ENCODE measurements at places on chromosomes 11 and 22. TPM values are rescaled to one million over a fixed set of nuclear protein-coding genes. Genes with fewer than 3 reads are reported as not detected.

DNA sequence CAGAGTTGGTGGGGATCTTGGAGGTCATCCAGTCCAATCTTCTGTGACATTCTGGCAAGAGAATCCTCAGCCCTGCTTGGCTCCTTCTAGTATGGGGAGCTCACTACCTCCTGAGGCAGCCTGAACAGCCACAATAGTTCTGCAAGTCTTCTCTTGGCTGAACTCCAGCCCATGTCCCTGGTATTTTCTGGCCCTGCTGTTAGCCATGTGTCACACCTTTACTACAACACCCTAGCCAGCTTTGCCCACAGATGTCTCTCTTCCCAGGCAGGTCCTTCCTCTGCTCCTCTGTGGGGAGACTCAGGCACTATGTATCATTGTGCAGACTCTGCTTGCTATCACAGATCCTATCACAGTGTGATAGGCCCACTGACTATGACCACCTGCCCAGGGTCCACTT lies 297.7 kb downstream of the CTTN start:
- no peak for DNase-seq

DNA sequence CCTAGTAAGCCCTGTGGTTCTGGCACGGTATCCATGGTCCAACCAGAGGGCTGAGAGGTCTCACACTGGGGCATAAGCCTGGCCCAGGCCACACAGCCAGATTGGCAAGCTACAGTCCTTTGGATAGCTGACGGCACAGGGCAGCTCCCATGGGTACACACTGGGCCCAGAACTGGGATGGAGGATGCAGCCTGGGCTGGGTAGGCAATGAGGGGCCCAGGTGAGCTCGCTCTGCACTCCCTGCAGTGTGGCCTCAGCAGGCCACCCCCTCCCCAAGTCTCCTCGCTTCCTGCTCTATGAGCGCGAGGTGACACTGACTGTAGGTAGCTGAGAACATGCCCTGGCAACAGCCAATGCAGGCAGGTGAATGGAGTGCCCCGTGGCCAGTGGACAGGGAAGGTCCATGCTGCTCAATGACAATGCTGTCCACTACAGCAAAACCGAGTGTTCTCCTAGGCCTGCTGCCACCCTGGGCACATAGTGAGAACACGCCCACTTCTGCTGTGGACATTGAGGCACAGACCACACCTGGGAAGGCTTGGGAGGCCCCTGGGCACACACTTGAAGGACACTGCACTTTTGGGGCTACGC lies 3.8 kb downstream of the ARVCF start:
- DNase-seq: no peak

GRCh38 chr11:22304337-22304961 lies 33.7 kb upstream of the SLC17A6 start:
- peak; percentile 32 for DNase-seq

DNA sequence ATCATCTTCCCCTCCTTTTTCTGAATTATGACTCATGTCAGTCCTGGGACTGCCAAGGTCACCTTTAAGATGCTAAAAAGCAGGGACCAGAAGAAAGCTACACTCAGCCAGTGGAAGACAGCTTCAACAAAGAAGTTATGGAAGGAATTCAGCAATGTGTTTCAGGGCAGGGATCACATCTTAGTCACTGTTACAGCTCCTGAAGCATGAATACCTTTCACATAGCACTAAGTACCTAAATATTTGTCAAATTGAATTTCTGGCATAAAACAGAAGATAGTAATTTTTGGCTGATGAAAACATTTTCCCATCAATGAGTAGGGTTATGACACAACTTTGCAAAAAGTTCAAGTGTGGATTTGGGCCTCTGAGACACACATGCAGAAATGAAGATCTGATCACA lies 5.2 kb downstream of the DDB1 start:
- DNase-seq: no peak

DNA sequence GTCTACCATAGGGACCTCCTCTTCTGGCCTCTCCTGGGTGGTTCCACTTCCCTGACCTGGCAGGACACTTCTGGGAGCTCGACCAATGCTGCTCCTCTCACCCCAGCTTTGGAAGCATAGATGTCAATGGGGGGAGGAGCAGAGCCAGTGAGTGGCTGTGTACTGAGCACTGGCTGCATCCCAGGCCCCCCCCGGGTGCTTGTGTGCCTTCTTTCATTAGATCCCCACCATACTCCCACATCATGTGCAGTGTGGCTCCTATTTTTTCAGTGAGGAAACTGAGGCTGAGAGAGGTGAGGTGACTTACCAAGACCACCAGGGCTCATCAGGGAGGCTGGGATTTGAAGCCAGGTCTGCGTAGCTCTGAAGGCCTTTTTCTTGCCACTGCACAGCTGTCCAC lies 44.3 kb downstream of the LRRC32 start:
- DNase-seq: no peak

GRCh38 chr11:130037058-130037457 lies 32.6 kb upstream of the APLP2 start:
- no peak for DNase-seq

DNA sequence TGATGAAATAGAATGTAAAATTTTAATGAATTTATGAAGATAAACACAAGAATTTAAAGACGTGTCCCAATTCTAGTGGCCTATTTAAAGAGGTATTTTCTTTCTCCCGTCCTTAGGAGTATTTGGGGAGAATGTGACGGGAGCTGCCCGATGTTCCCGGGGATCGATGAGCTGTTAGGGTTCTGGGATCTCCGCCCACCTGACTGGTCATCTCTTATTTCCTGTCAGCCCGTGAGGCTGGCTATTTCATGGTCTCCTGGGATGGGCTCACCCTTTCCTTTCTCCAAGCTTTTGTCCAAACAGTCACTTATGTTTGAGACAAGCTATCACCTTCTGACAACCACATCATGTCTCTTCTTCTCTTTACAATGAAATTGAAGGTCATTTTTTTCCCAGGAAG lies 16.9 kb upstream of the CLMP start:
- peak; percentile 38 for DNase-seq

- DNase-seq: no peak
Measured at GRCh38 chr11:74248469-74248868, 63.0 kb downstream of the P4HA3 start.

DNA sequence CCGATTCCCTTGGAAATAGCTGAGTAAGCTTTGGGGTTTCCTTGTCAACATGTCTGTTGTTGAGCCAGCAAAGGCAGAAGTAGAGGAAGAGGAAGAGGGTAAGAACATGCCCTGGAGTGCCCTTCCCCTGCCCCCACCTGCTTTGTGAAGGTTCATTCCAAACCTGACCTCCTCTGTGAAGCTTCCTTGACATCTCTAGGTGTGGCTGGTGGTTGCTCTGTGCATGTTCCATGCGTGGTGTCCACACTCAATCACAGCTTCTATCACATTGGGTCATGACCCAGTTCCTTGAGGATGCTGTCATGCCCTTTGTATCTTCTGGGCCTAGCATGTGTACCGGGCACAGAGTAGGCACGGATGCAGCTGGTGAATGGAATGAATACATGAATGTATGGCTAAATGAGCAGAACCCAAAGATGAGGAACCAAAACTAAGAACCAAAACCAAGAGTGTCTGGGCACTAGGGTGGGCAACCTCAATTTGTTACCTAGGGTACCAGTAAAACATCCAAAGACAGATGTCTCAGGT lies 23.7 kb upstream of the FXYD6 start:
- no peak for DNase-seq

DNA sequence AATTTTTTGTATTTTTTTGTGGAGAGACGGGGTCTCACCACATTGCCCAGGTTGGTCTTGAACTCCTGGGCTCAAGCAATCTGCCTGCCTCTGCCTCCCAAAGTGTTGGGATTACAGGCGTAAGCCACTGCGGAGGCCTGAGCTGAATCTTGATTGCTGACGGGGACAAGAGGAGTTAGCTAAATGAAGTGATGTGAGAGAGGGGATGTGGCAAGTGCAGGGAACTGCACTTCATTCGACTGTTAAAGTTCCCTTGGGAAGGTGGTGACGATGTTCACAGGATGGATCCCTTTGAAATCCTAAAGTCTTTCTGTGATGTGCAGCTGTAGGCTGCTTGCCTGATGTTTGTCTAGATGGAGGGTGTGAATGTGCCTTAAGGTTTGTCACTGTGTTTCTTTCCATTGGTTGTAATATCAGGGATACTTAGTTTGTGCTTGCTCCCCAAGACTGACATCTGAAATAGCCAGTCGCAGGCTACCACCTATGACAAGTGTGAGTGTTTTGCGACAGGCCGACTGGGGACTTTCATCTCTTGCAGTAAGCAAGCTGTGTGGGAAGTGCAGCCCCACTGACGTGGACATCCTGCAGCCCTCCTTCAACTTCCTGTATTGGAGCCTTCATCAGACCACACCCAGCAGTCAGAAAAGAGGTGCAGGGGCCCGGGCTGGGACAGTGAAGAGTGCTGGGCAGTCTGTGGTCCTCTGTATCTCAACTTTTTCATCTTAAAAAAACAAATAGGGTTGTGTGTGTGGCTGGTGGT lies 19.6 kb upstream of the CCDC134 start:
- DNase-seq: no peak

GRCh38 chr11:77656362-77656761 lies 18.8 kb upstream of the CLNS1A start:
- DNase-seq: peak; percentile 8

- DNase-seq: no peak
Measured at GRCh38 chr11:109512680-109513079, 90.7 kb downstream of the C11orf87 start.

- DNase-seq: peak; percentile 23
Measured at GRCh38 chr11:120024586-120024985, 113.3 kb downstream of the TRIM29 start.

- no peak for DNase-seq
Measured at GRCh38 chr11:125333354-125334073, 162.6 kb downstream of the FEZ1 start.

DNA sequence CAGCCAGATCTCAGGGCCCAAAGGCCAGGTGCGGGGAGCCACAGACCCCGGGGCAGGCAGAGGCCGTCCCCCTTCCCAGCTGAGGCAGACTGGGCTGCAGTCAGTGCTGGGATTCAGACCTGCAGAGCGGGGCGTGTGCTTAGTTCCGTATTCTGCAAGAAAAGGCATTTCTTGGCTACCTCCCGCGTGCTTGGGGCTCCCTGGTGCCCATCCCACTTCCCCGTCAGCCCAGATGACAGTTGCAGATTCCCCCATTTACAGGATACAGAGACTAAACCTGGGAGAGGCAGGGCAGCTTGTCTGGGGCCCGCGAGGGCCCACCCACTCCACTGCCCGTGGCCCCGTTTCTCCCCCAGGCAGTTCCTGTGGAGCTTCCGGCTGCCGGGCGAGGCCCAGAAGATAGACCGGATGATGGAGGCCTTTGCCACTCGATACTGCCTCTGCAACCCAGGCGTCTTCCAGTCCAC lies 18.3 kb downstream of the CYTH4 start:
- peak; percentile 72 for DNase-seq

- no peak for DNase-seq
Measured at GRCh38 chr11:72045849-72046248, 34.5 kb downstream of the NUMA1 start.

DNA sequence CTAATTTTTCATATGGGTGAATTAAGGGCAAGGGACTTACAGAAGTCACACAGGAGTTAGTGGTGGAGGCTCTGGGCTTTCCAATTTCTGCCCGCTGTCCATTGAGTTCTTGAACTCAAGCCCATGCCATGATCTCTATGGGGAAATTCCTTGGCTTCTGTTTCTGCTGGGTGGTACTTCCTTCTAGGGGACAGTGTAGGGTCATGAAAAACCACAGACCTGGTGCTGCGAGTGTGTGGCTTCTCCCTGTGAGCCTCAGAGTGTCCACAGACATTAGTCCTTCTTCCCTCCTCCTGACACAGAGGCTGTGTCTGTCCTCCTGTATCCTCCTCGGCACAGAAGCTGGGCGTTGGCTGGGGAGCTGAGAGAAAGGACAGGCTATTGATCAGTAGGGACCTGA lies 6.3 kb upstream of the SEZ6L start:
- no peak for DNase-seq

DNA sequence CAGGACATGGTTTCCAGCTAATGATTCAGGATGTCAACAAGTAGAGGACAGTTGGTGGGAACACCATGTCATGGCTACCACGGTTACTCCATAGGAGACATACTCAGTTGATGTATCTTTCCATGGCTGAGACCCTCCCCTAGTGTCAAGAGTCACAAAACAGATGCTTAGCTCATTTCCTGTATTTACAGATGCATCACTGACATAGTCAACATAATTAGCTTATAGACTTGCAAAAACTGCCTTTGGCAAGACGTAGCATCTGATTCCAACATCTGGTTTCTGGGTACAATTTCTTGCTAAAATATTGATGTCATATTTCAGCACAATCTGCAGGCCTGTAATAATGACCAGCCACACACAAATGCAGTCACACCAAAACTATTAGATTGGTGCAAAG lies 550.3 kb downstream of the FAM181B start:
- no peak for DNase-seq

GRCh38 chr11:72683782-72684200 lies 9.6 kb upstream of the PDE2A start:
- peak; percentile 97 for DNase-seq

GRCh38 chr11:70570693-70571395 lies 172.5 kb downstream of the CTTN start:
- DNase-seq: no peak

- no peak for DNase-seq
Measured at GRCh38 chr11:86595451-86595850, 77.0 kb downstream of the ME3 start.

DNA sequence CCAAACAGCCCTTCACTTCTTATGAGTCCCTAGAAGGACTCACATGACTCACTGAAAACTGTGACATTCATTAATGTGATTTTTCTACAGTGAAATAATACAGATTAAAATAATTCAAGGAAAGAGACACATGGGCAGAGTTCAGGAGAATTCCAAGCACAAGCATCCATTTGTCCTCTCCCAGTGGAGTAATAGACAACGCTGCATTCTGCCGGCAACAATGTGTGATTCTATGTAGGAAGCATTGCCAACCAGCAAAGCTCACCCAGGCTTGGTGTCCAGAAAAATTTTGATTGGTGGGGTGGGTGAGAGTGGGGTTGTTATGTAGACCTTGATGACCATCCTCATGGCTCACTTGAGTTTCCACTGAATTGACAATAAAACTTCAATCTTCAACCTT lies 123.9 kb downstream of the VPREB1 start:
- DNase-seq: no peak

- DNase-seq: no peak
Measured at GRCh38 chr11:17395554-17395961, 7.1 kb upstream of the KCNJ11 start.

GRCh38 chr11:102921587-102922220 lies 33.8 kb downstream of the MMP13 start:
- DNase-seq: no peak

ASCL2 gene
- total RNA-seq: 0.55 TPM

NLRP10 gene
- total RNA-seq: not detected

HIC2 gene
- 40.5 TPM for total RNA-seq

OVOL1 gene
- total RNA-seq: 1.4 TPM

CARD10 gene
- total RNA-seq: 16.5 TPM

NAALADL1 gene
- total RNA-seq: 1.4 TPM

LRRC4C gene
- total RNA-seq: 0.66 TPM

HSPB2 gene
- total RNA-seq: not detected

PDGFD gene
- 4.0 TPM for total RNA-seq

SPDYC gene
- total RNA-seq: 2.0 TPM

HTR3B gene
- total RNA-seq: not detected

CDHR5 gene
- not detected for total RNA-seq

TPBGL gene
- not detected for total RNA-seq

All from H7 (cell line).